ENCODE measurements at places on chromosomes 12 and 14.

DNA sequence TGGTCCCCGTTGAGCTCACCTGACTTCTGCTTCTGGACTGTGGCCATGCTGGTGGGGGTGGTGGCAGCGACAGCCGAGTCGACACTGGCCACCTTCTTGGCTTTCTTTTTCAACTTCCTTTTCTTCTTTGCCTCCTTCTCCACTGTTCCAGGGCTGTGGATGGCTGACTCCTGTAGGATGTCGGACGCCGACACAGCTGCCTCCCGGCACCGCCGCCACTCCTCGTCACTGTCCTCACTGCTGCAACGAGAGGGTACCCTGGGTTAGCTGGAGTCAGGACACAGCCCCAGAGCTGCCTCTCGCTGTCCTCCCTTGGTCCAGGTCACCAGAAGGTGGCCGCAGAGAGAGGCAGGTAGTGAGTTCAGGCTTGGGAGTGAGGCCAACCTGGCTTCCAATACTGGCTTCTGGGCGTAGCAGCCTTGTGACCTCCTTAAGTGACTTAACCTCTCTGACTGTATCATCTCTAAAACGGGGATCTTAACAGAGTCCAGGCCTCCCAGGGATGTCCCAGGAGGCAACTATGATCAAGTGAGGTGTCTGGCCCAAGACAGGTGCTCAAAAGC, 12.0 kb downstream of the C12orf43 start:
- DNase-seq: no peak

GRCh38 chr14:31430634-31431264, 10.4 kb upstream of the HEATR5A start:
- no peak for DNase-seq

DNA sequence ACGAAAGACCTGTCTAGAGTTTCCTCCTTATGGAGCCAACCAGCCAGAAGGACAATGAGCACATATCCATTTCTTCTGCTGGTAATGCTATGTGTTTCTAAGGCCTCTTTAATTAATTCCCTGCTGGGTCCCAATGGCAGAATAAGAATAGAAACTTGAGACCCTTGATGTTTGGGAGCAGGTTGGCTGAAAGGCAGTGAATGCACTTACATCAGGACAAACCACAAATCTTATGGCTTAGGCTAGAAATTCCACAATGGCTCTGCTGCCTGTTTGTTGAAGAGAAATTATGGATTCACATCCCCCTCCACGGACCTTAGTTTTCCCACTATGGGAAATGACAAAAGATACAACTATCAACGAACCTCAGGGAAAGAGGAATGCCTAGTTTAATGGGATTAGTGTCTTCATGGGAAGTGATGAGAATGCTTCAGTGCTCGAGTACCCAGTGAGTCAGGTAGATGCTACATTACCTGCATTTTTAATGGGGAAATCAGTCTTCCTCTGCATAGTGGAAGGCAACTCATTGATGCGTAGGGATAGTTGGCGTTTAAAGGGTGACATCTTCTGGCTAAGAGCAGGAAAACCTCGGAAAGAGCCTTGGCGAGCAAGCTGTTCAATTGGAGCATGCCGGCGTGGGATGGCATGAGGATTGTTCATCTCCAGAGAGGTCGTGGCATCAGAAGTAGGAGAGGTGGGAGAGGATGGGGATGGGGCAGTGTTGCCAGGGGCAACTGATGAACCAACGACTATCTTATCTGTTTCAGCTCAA, 46.5 kb downstream of the PAPLN start:
- no peak for DNase-seq

DNA sequence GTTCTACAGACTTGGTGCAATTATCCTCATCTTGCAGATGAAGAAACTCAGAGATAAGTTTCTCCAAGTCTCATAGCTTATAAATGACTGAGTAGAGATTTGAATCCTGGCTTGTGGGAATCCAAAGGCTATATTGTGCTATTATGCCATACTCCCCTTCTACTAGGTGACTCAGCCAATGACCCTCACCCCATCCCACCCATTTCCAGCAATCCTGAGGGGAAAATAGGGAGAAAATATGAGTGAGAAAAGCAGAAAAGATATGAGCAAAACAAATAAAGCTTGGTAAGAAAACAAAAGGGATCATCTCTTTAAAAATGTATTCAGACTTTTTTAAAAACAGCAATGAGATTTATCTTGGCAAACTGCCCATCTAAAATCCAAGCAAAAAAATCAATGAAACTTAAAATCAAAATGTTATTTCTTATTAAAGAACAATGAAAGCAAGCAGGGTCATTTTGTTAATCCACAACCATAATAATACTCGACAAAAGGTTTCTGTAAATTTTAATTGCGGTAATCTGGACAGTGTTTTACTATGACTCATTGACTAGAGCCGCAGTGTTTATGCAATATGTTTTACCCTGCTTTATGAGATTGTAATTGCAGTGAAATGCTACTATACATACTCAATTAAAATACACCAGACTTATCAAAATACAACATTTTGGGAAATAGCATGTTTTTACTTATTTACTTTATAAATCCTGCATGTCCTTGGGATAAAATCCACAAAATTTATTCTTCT, 13.1 kb upstream of the LGR5 start:
- DNase-seq: no peak

GRCh38 chr12:1533602-1534304, 60.6 kb downstream of the FBXL14 start:
- no peak for DNase-seq

DNA sequence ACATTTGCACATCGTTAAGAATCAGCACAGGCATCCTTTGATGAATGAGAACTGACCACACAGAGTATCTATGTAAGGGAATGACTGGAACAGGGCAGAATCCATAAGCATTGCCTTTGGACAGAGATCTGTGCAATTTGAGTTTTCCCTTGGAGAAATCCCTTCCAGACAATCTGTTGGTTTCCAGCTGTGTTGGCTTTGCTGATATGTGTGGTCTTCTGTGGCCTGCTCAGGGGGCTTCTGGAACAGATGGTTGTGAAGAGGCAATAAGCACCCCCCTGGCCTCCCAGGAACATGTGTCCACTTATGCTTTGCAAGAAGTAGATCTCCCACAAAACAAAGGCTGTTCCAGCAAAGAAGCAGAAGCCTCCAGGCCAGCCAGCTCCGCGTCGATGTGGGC, 111.4 kb upstream of the TMEM132C start:
- no peak for DNase-seq

GRCh38 chr12:51475543-51475942, 50.9 kb downstream of the SLC4A8 start:
- DNase-seq: no peak

DNA sequence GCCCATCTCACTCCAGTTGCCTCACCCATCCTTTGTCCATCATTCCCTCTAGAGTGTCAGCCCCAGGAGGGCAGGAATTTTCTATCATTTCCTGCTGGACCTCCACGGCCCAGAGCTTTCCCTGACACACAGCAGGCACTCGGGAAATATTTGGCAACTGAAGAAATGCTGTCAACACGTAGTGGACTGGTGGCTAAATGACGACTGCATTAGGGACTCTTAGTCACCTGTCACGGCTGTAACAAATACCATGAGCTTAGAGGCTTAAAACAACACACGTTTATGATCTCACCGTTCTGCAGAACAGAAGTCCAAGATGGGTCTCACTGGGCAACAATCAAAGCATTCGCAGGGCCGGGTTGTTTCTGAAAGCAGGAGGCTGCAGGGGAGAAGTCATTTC, 91.3 kb downstream of the PHETA1 start:
- no peak for DNase-seq

GRCh38 chr12:6310771-6311610, 509 bp downstream of the PLEKHG6 start:
- no peak for DNase-seq

GRCh38 chr12:131618303-131618658, 92.6 kb upstream of the SFSWAP start:
- no peak for DNase-seq

- no peak for DNase-seq
Observed at GRCh38 chr12:21666722-21667121, 9.1 kb upstream of the LDHB start.

DNA sequence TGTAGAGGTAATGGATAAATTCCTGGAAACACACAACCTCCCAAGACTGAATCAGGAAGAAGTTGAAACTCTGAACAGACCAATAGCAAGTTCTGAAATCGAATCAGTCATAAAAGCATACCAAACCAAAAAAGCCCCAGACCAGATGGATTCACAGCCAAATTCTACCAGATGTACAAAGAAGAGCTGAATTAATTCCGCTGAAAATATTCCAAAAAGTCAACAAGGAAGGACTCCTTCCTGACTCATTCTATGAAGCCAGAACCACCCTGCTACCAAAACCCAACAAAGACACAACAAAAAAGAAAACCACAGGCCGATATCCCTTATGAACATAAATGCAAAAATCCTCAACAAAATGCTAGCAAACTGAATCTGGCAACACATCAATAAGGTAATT, 81.5 kb downstream of the SLC38A4 start:
- DNase-seq: no peak

DNA sequence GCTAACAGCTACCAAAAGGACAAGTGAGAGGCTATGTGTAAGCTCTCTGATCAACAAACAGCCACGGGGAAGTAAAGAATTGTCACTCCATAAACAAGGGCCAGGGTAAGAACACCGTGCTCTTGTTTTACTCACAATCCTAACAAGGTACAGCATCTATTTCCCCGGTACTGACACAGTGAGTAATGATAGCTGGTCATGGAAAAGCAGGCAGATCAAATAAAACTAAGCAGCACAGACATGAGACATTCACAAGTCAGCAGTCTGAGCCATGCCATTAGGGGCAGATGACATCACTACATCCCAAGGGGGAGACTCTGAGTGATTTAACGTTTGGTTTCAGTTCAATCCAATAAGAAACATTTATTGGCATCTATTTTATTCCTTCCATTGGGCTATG, 54.4 kb downstream of the ARL6IP4 start:
- no peak for DNase-seq

- no peak for DNase-seq
Observed at GRCh38 chr12:28939427-28939826, 209.7 kb upstream of the FAR2 start.

GRCh38 chr14:70655110-70655826, 13.6 kb downstream of the TTC9 start:
- DNase-seq: no peak

DNA sequence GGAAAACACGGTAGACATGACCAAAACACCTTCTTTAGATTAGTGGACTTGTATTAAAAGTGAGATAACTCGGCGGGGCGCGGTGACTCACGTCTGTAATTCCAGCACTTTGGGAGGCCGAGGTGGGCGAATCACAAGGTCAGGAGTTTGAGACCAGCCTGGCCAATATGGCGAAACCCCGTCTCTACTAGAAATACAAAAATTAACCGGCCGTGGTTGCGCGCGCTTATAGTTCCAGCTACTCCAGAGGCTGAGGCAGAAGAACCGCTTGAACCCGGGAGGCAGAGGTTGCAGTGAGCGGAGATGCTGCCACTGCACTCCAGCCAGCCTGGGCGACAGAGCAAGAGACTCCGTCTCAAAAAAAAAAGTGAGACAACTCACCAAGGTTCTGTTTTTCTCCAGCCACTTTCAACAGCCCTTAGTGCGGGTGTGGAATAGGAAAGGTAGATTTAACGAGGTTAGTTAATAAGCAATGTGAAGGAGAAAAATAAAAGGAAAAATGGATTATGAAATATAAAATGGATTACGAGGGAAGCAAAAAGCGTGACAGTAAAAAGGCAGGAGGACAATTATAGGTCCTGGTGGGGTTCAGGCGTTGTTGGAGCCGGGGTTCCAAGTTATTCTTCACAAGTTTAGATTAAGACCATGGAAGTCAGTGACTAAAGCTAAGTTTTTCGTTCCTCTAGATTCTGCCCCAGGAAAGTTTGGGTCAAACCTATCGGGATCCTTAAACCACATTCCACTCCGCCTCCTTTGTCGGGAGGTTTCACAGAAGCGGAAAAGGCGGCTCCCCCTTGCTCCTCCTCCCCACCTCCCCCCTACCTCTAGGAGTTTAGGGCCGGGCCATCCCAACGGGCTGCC, 534 bp downstream of the PPP2R3C start:
- DNase-seq: no peak

DNA sequence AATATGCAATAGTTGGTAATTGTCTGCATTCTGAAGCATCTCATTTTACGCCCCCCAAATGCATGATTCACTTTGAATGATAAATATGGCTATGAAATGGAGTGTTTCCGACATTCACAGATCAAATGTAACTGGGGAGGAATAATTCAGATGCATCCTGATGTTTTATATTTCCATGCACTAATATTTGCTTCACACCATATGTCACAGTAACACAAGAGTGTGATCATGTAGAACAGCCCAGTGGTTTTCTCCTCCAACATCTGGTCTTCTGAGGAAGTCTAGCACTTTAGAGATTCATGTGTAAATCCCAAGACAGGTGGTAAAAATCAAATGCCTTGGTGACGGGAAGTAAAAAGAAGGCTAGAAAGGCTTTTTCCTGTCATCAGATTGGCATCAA, 273.1 kb downstream of the DIO2 start:
- DNase-seq: no peak

DNA sequence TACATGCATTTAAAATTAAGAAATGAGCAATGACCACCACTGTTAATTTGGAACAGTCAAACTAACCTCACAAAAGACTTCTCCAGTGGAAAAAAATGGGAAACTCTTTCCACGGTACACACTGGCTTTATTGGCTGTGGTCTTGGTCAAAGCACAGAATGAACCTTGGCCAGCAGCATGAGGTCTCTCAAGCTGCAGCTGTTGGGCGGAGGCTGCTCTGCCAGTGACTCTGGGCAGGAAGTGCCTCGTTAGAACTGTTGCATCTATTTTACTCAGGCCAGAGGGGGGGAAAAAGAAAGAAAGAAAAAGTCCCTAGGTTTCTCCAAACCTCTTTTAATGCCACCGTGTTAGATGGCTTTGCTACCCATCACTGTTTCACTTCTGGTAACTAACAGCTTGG, 279.8 kb upstream of the DIO2 start:
- no peak for DNase-seq

DNA sequence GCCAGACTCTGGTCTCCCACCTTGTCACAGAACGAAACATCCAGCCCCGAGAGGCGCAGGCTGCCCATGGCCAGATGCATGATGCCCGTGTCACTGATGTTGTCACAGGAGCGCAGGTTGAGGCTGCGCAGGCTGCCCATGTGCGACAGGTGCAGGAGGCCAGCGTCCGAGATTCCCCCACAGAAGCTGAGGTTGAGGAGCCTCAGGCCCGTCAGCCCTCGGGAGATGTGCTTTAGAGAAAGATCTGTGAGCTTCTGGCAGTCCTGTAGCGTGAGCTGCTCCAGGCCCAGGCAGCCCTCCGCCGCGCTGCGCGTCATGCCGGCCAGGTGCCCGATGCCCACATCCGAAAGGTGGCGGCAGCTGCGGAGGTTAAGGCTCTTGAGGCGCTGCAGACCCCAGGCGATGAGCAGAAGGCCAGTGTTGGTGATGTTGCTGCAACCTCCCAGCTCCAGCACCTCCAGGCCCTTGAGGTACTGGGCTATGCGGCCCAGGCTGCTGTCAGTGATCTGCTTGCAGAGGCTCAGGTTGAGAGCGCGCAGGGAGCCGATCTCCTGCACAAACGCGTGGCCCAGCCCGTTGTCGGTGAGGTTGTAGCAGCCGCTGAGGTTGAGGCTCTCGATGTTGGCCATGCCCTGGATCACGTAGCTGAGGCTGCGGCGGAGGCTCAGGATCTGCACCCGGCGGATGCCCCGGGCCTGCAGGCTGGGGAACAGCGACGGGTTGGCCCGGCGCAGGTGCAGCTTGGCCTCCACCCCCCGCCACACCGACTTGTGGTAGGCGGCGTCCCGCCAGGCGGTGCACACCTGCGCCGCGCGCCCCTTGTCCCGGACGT, 991 bp downstream of the FBXL14 start:
- DNase-seq: no peak

- DNase-seq: no peak
Observed at GRCh38 chr12:79776111-79776510, 85.3 kb upstream of the PAWR start.

All from stimulated activated CD8-positive, alpha-beta memory T cell treated with anti-CD3 and anti-CD28 coated beads, Interleukin-4, amount 100 ng/mL, for 4 hours (primary cell).